ENCODE measurements at places on chromosomes 5 and 9. TPM values are rescaled to one million over a fixed set of nuclear protein-coding genes. Genes with fewer than 3 reads are reported as not detected.

B4GALT1 gene
- polyA plus RNA-seq: 17.8 TPM

TEK gene
- 4.6 TPM for polyA plus RNA-seq

PRR7 gene
- polyA plus RNA-seq: 0.39 TPM

KIAA0825 gene
- polyA plus RNA-seq: 0.57 TPM

PROB1 gene
- polyA plus RNA-seq: 31.3 TPM

SLU7 gene
- polyA plus RNA-seq: 18.3 TPM

DNA sequence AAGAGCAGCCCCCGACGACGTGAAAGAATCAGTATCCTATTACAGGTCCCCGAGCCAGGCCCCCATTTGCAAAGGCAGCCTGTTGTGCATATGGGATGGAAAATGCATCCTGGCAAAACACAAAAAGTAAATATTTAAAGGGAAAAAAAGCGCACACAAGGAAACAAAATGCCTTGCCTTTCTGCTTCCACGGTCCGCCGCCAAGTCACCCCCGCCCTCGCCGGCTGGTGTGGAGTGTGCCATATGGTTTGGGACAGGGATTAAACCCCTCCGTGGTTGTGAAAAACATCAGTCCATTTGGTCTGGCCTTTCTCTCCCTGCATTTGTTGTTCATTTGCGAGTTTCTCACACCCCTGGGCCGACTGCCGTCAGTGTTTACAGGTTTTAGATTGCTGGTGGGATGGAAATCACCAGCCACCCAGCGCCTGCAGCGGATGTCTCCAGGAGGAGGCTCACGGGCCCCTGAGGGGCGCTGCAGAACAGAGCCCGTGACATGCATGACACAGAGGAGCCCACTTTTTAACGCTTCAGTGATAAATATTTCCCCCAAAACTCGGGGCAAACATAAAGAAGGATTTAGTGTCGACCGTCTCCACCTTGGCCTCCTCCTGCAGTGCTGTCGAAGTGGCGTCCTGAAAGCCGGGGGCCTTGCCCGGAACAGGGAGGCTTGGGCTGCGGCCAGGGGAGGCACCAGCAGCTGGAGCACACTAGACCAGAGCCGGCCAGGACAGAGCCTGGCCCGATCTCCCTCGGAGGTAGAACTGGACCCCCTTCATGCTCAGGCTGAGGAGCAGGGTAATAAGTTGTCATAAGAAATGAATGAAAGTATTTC is 161.5 kb downstream of the HSD17B3 start:
- no peak for DNase-seq

- DNase-seq: no peak
These were observed 16.8 kb downstream of the AMBP start for GRCh38 chr9:114061292-114061691.

- no peak for DNase-seq
These were observed 105.5 kb downstream of the PDE6A start for GRCh38 chr5:149838881-149839739.

- no peak for DNase-seq
These were observed 25.1 kb downstream of the ARHGAP26 start for GRCh38 chr5:142795251-142795650.

GRCh38 chr5:173592050-173592669 is 24.3 kb downstream of the BOD1 start:
- DNase-seq: no peak

GRCh38 chr9:99601571-99602111 is 220.0 kb upstream of the NR4A3 start:
- DNase-seq: no peak

- peak; percentile 39 for DNase-seq
These were observed 4.5 kb downstream of the EGR1 start for GRCh38 chr5:138469540-138470321.

DNA sequence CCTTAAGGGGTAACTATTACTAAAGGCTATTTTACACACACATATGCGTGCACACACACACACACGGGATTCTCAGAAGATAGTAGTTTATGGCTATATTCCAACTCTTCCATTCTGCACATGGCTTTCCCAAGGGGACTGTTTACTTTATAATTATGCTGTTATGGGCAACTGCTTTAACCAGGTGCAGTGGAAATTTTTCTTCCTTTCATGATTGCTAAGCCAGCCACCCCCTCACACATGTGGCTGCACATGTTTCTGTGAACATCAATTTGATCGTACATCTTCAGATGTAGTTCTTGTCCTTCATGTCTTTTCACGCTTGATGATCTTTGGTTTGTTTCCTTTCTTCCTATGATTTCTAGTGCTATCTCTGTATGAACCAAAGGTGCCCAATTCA is 37.0 kb downstream of the MRPS30 start:
- no peak for DNase-seq

DNA sequence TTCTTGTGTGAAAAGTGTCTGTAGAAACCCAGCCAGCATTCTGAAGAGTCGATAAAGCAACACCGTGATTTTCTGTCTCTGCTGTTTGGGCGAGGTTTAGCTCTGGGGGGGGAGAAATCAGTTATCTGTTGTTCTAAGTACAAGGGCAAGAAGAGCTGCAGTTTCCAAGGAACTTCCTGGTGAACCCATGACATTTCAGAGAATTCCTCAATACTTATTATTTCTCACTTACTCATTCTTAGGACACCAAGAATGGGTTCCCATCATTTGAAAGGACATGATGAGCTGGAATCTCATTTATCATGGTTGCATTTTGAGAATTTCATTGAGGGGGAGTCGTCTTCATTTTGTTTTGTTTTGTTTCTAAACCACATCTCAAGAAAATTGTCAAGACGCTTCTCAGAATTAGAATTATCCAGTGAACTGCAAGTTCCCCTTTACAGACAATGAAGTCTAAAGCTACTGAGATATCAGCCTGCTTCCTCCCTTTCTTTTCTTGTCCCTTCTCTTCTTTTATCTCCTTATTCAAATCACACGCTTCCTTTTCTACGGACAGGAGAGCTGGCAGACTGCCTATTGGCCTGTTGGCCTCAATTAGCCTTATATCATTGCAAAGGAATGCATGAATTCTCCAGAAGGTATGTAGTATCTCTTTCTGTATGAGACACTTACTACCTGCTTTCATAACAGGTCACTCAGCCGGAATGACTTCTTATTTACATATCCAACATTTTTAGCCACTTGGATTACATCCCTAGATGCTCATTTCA is 53.7 kb downstream of the ZNF462 start:
- DNase-seq: peak; percentile 36

DNA sequence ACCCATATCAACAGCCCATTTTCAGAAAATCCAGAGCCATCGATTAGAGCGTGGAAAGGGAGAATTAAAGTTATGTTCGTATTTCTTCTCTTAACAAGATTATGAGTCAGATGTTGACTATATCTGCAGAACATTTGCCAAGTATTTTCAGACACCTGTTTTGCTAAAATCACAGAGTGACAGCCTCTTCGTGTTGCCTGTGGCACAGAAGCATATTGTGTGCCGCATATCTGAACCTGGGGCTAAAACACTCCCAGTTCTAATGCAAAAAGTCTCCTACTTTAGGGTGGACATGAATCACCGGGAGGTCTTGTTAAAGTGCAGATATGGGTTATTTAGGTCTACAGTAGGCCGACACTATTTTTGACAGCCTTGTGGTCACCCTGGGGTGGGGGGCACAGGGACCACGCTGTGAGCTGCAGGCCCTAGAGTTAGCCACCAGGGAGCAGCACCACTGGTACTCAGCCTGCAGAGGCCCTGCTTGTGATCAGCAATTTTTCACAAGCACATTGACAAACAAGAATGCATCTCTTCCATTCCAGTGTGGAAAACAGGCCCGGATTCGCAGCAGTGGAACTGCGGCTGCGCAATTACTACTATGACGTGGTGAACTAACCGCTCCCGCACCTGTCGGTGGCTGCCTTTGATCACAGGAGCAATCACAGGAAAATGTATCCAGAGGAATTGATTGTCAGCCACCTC is 93.5 kb downstream of the SYK start:
- no peak for DNase-seq

All from psoas muscle (tissue), 8 donors.